ENCODE measurements at places on chromosomes 1 and 21.
A peak's percentile ranks its signal among the peaks of the same experiment; 100 is the strongest.

DNA sequence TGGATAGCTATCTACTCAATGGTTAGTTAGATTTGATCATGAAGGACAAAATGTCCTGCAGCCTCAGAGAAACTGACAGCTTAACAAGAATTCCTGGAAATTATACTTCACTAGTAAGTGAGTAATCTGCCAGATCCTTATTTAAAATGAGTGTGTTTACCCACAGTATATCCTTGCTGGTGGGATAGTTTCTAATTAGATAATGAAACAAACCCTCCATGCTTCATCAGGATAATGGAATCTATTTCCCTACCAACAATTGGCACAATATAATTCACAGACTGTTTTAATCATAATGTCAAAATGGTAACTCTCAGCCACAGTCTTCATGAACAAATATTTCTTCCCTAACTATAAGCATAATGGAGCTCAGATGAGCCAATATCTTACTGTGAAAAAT is 239.4 kb upstream of the ST6GALNAC5 start:
- no peak for DNase-seq

DNA sequence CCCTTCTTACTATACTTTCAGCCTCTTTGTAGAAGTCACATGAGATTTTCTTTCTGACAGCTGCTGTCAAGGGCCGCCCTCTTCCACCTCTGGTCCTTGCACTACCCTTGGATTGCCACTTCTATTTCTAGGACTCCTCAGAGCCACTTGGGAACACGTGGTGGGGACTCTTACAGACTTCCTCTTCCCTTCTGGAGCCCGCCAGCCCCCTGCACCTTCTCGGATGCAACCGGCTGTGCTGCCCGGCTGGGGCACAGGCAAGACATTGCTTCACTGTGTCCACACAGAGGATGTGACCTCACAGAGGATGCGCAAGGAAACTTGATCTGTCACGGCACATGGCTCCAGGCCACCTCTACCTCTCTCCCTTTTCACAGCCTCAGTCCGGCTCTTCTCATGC is 2.4 kb upstream of the IKBKE start:
- no peak for DNase-seq

DNA sequence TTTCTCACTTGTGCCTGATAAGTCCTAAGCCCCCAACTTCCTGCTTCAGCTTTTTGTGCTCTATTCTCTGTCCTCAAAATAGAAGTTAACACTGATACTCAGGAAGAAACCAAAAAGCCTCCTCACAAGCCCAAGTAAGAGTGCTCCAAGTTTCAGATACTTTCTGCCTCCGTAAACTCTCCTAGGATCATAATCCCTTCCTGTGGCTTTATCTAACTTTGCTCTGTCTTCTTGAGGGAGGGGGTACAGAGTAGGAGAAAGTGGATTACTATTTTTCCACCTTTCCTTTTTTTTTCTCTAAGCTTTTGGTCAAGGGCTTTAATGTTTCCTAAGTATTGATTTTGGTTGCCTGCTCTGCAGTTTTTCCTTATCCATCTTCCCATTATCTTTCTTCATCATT is 54.6 kb downstream of the DPH5 start:
- DNase-seq = no peak

GRCh38 chr1:33346927-33347649 is 26.2 kb upstream of the A3GALT2 start:
- DNase-seq = no peak

DNA sequence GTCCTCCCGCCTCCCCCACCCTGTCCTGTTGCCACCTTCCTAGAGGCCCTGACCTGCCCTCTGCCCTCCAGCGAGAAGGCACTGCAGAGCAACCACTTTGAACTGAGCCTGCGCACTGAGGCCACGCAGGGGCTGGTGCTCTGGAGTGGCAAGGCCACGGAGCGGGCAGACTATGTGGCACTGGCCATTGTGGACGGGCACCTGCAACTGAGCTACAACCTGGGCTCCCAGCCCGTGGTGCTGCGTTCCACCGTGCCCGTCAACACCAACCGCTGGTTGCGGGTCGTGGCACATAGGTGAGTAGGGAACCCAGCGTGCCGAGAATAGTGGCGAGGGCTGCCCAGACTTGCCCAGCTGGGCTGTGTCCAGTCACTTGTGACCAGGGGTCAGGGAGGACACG is 20.4 kb downstream of the RNF223 start:
- DNase-seq = no peak

DNA sequence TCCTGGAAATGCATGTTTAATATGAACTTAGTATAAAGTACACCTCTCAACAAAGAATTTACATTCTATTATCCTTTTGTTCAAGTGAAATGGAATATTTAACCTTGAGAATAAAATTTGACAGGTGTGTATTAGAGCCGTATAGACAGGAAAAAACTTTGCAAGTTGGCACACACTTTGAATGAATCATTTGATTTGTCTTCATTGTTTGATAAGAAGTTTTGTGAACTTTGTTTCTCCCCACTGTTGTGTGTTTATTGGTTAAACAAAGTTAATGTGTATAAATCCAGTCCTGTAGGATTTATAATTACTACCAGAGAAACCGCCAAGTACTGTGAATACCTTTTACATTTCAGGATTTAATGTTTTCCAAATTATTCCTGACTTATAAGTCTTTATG is 2.0 kb downstream of the SYDE2 start:
- DNase-seq = no peak

- no peak for DNase-seq
Measured at GRCh38 chr21:30779249-30779648, 24.0 kb upstream of the KRTAP21-1 start.

GRCh38 chr1:205711105-205712048 is 31.1 kb upstream of the SLC45A3 start:
- peak; percentile 77 for DNase-seq

GRCh38 chr21:35635261-35635660 is 425.1 kb downstream of the SETD4 start:
- DNase-seq = no peak

DNA sequence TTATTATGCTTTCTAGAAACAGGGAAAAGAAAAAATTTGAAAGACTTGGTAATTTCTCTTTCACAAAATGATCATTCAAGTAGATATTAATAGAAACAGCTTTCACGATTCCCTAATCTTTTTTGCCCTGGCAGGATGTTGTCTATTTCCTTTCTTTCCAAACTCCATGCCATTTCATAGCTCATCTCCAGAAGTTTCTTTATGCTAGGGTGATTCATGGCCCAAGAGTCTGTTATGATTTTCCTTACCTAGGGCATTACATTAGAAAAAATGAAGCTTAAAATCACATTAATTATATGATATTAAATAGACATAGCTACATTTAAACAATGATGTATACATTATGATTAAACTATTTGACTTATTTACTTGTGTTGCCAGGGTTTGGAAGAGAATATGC is 762.1 kb downstream of the LTN1 start:
- no peak for DNase-seq

- no peak for DNase-seq
Measured at GRCh38 chr21:43301409-43302061, 125.4 kb downstream of the SIK1 start.

- no peak for DNase-seq
Measured at GRCh38 chr1:26317612-26318337, at the start of gene CD52. Gene CD52, plus strand, starts transcription at chr1:26317958. Its CDS starts 60 bp downstream, at chr1:26318018.

- no peak for DNase-seq
Measured at GRCh38 chr1:200262326-200262965, 147.4 kb downstream of the ZNF281 start.

DNA sequence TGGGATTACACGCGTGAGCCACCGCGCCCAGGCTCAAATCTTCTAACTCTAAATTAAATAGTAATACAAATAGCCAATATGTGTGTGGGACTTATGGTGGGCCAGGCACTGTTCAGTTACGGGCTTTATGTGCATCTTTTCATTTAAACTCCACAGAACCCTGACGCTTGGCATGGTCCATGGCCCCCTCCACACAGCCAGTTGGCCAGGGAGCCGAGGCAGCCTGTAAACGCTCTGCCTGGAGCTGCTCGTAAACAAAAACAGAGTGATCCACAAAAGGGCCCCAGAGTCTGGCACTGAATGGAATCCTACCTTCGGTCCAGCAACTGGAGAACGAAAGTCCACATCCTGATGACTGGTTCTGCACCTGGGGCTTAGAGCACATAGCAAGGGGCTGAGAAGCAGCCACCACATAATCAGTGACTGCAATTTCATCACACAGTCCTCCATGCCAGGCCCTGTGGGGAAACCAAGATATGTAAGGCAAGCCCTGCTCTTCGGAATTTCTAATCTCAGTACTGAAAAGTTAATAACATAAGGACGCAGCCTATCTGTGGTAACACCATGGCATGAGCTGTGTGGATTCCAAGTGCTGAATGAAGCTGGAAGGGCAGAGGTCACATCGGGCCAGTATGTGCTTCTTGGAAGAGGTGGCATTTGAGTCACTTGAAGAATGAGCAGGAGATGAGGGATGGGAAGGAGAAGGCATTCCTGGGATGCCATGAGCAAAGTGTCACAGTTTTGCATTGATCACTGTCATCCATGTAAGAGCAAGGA is 13.5 kb upstream of the ADAMTSL4 start:
- DNase-seq = no peak

DNA sequence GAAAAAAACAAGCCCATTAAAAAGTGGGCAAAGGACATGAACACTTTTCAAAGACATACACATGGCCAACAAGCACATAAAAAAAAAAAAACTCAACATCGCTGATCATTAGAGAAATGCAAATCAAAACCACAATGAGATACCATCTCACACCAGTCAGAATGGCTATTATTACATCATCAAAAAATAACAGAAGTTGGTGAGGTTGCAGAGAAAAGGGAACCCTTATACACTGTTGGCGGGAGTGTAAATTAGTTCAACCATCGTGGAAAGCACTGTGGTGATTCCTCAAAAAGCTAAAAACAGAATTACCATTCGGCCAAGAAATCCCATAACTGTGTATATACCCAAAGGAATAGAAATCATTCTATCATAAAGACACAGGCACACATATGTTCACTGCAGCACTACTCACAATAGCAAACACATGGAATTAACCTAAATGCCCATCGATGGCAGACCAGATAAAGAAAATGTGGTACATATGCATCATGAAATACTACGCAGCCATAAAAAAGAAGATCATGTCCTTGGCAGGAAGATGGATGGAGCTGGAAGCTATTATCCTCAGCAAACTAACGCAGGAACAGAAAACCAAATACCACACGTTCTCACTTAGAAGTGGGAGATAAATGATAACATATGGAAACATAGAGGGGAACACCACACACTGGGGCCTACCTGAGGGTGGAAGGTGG is 70.1 kb downstream of the INTS7 start:
- DNase-seq = no peak

DNA sequence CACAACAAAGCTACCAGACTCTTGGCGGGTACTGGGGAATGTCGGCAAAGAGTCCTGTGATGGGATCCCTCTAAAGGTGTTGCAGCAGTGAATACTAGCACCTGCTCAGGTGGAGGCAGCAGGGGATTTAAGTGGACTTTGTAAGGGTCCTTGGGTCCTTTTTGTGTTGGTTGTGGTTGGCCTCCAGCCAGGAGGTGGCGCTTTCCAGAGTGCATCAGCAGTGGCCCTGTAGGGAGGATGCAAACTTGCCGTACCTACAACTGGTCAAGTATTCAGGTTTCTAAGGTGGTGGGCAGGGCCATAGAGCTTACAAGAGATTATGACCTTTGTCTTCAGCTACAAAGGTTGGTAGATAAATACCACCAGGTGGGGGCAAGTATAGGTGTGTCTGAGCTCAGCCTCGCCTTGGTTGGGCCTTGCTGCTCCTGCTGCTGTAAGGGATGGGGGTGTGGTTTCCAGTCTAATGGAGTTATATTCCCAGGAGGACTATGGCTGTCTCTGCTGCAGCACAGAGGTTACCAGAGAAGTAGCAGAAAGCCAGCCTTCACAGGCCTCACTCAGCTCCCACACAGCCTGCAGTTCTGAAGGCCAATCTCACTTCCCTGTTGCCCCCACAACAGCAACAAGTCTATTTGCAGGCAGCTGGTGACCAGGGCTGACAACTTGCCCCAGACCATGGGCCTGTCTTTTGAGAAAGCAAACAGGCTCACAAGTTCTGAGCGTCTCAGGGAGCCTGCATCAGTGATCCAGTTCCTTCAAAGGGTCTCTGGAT is 7.3 kb downstream of the OR2M5 start:
- DNase-seq = no peak

DNA sequence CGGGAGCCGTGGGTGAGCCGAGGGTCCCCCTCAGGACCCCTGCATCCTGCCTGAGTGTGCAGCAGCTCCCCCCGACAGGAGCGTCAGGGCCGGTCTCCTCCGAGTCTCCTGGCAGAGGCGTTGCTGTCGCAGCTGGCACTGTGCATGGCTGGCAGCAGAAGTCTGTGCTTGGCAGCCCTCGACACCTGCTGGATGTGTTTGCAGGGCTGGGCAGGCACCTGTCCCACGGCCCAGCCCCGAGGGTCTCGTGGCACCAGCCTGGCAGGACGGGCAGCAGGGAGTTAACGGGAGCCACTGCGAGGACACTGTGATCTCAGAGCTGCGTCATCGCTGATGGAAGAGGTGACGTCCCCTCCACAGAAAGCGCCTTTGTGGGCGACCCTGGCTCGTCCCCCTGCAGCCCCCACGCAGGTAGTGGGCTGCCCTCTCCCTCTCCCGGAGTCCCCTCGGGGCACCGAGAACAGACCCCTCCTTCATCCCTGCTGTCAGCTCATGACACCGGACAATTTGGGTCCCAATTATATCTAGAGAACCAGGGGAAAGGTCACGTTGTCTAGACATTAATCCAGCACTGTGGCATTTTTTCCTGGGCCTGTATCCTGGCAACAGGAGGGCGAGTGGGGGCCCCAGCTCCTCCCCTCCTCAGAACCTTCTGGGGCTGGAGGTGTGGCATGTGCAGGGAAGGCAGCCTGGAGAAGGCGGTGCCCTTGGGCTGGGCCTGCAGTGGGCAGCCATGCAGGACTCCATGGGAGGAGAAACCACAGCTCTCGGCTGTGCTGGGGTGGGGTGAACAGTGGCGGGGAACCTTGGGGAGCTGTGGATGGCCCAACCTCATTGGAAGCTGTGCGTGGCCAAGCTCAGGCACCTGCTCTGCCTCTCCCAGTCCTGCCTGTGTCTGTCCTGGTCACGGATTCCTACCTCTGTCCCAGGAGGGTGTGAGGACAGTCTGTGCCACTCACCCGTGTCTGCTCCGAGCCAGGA is 15.4 kb downstream of the COL18A1 start:
- no peak for DNase-seq

DNA sequence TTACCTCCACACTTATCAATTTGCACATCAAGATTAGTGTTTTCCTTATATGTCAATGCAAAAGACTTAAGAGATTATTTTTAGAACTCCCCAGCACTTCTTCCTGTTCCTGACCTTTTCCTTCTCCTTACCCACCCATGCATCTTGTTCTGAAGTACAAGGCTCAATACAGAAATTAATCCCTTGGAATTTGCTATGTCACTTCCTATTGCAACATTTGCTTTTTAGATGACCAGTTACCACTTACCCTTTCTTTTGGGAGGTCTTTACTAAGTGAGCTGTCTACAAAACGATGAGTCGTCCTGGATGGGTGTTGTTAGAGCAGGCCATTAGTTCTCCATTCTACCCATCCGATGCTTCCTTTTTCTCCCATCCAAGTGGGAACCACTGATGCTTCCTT is 221.2 kb downstream of the FMN2 start:
- no peak for DNase-seq

- DNase-seq = no peak
Measured at GRCh38 chr1:153586347-153586746, 20.7 kb upstream of the S100A2 start.

- no peak for DNase-seq
Measured at GRCh38 chr1:248906753-248907661, 972 bp downstream of the PGBD2 start.
